Motor neuron (in vitro differentiated cells): ENCODE measurements at places on chromosomes 3 and 15. TPM values are rescaled to one million over a fixed set of nuclear protein-coding genes. Genes with fewer than 3 reads are reported as not detected.

Gene ACKR2
- 0.97 TPM in 1 of 2 replicates, not detected in the other for total RNA-seq

Gene PLSCR2
- total RNA-seq: not detected in 2 replicates

- ATAC-seq: peak; percentile 52
Observed at GRCh38 chr3:195548987-195549386, 5.9 kb upstream of the PPP1R2 start.

- no peak for ATAC-seq
Observed at GRCh38 chr15:66822114-66822513, 120.1 kb downstream of the SMAD6 start.

Gene ISL2
- total RNA-seq: 0.49 and 0.56 TPM in 2 replicates

Gene LMOD3
- total RNA-seq: 0.08 and 0.09 TPM in 2 replicates

DNA sequence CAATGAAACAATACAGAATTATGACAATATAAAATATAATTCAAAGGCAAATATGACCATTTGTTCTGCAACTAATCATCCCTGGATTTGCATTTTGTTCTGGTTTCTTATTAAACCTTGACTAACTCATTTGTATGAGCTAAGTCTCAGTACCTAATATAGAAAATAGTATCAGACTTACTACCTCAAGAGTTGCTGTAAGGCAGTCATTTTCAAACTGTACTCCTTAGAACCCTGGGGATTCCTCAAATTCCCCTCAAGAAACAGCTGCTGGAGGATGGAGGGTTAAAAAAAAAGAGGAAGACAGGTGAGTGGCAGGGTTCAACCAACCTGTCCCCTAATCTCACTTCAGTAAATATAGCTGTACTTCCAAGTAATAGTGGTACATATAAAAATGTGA is 11.1 kb downstream of the ZBTB11 start:
- no peak for ATAC-seq

DNA sequence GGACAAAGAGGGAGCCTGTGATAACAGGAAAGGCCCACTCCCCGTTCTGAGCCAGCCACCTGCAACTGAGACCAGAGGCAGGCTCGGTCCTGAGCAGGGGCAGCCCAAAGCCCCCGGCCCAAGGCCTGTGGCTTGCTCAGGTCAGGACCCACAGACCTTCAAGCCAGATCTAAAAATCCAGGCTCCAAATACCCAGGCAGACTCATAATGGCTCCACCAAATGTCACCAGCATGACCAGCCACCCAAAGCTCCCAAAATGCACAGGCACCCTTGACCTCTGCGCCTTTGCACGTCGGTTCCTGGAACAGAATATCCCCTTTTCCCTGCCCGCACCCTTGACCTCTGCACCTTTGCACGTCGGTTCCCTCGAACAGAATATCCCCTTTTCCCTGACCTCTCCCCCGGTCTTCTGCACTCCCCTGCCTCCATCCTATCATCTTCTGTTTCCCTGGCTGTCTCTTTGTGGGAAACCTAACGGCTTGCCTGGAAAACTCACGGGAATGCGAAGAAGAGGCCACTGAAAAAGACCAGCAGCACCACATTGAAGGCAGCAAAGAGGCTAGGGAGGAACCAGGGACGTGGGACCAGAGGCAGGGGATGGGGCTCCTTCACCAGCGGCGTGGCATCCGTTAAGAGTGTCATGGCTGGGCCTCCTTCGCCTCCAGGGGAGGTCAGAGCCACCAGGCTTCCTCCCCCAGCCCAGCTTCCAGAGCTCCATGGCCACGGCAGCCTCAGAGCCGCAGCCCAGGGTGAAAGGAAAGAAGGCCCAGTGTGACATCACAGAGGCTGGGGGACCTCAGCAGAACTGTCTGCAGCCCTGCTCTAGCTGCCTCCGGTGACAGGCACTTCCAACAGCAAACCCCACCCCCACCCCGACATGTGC is at the start of gene ZDHHC19:
ZDHHC19 (minus strand) TSS at position 728 of the 884 bp plus-strand sequence; CDS start at position 643, 85 bp downstream.
- no peak for ATAC-seq

Gene ATP10A
- total RNA-seq: 3.8 and 4.6 TPM in 2 replicates

- ATAC-seq: no peak
Observed at GRCh38 chr3:55341502-55342031, 145.5 kb downstream of the WNT5A start.

DNA sequence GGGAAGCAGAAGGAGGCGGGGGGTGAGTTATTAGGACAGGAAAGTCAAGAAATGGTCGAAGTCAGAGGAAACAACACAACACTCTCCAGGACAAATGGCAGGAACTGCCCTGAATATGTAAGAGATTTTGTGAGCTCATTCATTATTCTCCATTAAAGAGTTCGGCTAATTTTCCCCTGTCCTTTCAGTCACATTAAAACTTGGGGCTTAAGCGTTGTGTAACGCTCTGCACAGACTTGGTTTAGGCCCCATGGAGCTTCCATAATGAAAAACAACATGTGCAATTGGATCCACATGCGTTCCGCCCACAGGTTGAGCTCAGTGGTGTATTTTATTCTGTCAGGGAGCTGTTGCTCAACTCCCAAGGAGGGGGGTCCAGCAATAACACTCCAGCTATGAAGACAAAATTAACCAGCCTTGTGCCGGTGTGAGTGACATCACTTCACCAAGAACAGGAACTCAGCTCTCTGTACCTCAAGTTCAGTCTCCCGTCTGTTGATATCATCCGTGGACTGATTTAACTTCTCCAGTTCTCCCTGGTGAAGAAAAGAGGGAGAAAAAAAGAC is 2.3 kb downstream of the SH3BP5 start:
- ATAC-seq: no peak

- ATAC-seq: no peak
Observed at GRCh38 chr3:184332370-184333090, 4.9 kb upstream of the FAM131A start.
